ENCODE measurements at places on chromosomes 4 and X.

- no peak for DNase-seq
Observed at GRCh38 chr4:5708449-5709206, at the start of gene EVC2. TSS of gene EVC2 (minus strand) at chr4:5708559. CDS start at chr4:5708513, 46 bp downstream.

- DNase-seq: no peak
Observed at GRCh38 chr4:87316961-87317360, 5.7 kb downstream of the HSD17B13 start.

DNA sequence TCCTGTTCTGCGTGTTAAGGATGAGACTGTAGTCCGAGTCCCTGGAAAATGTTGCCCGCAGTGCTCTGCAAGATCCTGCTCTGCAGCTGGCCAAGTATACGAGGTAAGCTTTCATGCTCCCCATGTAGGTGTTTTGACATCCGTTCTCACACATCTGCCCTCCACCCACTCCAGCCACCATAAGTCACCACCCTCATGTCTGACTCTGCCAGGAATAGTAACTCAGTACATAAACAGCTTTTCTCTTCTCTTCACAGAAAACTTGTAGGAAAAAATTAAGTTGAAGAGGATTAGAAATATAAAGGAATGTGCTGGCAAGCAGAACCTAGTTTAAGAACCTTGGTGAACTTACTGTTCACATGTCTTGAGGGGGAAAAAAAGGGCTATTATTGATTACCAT, 207.9 kb downstream of the FRAS1 start:
- DNase-seq: no peak

GRCh38 chrX:70437011-70437410, 7.6 kb upstream of the DLG3 start:
- DNase-seq: no peak

DNA sequence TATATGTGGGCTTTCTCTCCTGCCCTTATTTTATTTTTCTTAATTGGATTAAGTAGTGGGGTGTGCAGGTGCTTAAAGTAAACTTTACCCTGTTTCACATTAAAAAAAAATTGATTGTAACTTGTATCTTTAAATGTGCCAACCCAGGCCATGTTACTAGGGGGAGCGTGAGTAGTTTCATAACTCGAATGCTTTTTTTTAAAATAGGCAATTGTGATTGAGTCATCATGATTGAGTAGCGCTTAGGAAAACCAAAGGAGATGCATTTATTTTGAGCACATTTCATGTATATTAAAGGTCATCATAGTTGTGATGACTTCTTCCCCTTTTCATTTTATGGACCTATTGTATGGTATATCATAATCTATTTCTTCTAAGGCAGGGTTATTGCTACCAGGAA, 32.2 kb downstream of the GPAT3 start:
- no peak for DNase-seq

GRCh38 chr4:26557164-26557563, 26.7 kb upstream of the TBC1D19 start:
- no peak for DNase-seq
